ENCODE measurements at places on chromosomes 2 and 18.

DNA sequence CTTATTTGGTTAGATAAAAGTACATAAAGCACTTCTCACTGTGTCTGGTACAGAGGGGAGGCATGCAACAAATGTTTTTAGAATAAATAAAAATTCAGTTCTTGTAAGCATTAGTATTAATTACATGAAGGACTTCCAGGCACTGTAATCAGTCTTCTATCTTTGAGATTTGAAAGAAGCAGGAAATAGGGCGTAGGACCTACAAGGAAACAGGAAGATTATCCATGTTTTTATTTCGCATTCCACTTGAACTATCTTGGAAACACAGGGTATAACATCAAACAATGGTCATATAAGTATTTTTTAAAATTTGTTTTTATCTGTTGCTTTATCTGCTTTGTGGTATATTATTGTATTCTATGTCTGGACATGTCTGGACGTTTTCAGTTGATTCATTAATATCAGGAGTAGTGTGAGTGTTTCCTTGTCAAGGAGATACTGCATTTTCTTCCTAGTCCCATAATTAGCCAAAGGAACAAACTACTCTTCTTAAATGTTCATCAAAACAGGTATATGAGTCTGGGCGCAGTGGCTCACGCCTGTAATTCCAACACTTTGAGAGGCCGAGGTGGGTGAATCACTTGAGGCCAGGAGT lies 32.5 kb downstream of the BMPR2 start:
- DNase-seq = peak; percentile 42

DNA sequence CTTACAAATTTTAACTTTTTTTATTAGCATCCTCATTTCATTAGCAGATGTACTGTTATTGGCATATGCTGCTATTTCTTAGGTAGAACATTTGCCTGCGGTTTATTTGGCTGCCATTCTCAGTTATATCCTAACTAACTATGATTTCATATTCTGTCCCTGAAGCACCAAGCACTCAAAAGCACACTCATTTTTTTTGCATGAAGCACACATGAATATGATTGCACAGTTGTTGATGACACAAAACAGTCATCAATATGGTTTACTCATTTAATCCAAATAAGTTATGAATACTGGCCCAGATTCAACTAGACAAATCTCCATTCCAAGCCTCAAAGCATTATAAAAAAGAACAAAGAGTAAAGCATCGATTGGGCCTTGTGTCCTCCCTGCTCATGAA lies 129.4 kb upstream of the CNTNAP5 start:
- DNase-seq = no peak

GRCh38 chr2:18784245-18784644 lies 194.9 kb upstream of the NT5C1B start:
- DNase-seq = no peak

GRCh38 chr2:152480821-152481399 lies 145.9 kb downstream of the FMNL2 start:
- no peak for DNase-seq

GRCh38 chr2:10525573-10526265 lies 77.6 kb upstream of the ODC1 start:
- no peak for DNase-seq
